ENCODE measurements at places on chromosomes 12 and 14.

DNA sequence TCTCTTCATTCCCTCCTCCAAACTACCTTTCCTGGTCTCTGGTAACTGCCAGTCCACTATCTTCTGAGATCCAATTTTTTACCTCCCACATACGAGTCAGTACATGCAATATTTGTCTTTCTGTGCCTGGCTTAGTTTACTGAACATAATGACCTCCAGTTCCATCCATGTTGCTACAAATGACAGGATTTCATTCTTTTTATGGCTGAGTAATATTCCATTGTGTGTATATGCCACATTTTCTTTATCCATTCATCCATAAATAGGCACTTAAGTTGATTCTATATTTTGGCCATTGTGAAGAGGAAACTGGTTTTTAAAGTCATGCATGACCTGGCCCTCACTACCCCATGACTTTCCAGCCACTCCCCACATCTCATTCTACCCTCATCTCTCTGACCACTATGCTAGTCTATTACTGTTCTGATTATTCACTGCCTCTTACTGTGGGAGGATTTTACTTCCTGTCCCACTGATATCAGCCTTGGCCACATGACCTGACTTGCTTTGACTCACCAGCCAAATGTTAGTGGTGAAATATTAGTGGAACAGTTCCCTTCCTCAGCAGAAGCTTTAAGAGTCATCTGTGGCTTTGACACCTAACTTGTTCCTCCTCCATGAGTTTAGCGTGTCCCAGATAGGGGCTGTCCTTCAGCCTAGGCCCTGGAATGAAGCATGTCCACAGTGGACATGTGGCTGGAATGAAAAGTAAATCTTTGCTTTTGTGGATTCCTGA is 52.2 kb downstream of the GOLGA5 start:
- no peak for DNase-seq

DNA sequence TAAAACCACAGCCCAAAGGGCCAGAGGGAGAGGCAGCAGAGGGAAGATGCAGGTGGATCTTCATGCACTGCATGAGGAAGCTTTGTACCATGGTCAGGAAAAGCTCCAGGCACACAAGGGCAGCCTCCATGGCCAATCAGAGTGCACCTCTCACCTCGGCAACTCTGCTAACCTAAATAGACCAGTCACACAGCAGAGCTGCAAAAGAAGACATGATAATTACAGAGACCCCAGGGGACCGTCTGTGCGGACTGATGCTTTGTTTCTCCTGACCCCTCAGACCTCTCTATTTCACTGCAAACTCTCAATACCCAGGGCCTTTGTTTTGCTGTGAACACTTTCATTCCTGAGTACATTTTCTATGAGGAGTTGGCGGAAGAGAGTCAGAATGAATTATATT is 10.7 kb upstream of the TCL1B start:
- DNase-seq, result no peak

- DNase-seq, result no peak
Measured at GRCh38 chr12:116959198-116959460, 48.4 kb downstream of the FBXW8 start.

DNA sequence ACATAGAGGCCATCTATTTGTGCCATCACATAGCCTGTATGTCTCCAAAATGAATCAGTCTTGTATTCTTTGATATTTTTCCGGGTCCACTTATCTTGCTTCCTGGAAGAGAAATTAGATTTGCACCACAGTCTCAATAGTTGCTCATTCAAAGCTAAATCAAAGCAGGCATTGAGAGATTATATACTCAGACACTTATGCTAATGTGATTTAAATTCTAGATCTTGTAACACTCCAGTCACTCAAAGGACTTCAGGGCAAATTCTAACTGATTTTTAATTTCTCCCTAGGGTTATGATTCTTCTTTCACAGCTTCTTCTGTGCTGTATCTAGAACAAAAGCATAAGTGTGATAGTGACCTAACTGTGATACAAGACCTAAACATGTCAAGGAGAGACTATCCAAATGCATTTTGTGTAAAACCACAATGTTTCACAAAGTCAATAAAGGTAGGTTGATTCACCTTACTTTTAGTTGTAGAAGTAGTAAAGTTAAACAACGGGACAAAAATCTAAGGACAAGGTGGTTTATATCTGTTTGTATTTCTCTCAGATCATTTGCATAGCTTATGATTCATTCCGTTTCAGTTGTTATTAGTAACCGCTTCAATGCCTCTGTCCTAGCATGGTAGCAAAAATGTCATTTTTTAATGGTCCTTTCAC is 26.8 kb downstream of the PLBD1 start:
- DNase-seq, result no peak

DNA sequence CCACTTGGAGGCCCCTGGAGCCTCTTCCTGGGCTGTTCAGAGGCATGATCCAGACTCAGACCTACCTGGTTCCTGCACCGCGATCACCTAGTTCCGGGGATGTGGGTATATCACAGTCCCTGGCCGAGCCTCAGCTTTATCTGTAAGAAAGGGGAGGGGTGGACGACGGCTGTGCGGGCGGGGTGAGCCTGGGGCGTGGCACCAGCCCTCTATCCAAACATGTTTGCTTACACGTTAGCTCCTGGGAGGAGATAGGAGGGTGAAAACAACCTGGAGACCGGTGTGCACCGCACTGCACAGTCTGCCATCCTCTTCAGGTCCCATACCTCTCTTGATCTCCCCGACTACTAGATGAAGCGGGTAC is 1.2 kb downstream of the ANKRD9 start:
- no peak for DNase-seq
